ENCODE measurements at places on chromosomes 7 and 10.

DNA sequence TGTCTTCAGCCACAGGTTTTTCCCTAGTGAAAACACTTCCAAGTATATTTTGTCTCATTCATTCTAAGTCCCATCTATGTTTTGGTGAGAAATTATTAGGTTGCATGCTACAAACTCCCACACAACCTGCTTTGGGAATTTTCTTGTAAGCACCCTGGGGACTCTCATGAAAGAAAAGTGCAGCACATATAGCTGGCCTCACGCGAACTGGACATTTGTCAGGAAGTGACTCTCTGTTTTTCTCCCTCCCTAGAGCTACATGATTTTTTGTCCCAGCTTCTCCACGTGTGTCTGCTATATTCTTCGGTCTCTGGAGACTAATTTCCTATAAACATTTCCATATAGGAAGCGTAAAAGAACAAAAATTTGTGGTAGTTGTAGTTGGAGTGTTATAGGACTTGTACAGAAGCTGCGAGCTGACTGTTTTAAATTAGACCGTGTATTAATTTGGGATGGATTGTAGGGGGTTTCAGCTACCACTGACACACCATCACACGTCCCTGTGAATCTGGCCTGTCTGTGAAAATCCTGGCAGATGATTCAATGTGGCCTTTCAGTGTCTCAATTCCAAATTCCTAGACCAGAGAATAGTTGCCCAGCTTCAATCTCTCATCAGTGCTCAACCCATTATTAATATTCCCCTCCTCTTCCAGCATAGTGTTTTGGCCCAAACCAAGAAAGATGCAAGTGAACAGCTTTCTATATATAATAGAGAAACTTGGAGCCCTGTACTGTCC, 40.2 kb downstream of the ARL4A start:
- DNase-seq = no peak

- DNase-seq = peak; percentile 22
Measured at GRCh38 chr7:107152011-107152410, 16.8 kb upstream of the HBP1 start.

DNA sequence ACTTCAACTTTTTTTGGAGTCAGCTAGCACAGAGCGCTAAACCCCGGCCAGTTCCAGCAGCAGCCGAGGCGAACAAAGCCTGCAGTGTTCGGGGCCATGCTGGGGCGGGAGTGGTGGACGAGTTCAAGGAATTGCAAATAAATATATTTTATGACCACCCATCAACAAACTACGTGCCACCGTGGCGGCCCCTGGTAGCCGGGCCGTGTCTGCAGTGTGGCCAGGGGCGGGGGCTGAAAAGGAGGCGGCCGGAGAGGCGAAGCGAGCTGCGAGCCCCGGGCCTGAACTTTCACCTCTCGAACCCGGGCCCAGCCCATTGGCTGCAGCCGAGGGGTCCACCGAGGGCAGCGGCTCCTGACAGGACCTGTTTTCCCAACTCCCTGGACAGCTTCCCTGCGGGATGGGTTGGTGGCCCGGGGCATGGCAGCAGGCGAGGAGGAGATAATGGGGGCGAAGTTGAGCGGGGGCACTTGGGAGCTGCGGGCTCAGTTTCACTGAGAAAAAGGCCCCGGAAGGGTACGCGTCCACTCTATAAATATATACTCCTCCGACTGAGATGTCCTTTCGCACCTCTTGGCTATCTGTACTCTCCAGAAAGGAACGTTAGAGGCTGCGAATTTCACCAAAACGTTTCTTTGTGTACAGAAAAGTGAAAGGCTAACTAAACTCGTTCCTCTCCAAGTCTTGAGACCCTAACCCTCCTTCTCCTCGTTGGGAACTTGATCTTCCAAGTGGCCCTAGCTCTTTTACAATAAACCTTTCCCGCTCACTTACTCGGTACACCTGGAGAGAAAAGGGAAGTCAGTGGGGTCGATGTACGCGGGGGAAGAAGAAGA, 164.6 kb upstream of the PPP1R3A start:
- no peak for DNase-seq

GRCh38 chr10:1114315-1114714, 58.1 kb downstream of the WDR37 start:
- no peak for DNase-seq

- no peak for DNase-seq
Measured at GRCh38 chr7:51075681-51076580, 240.7 kb downstream of the COBL start.

GRCh38 chr10:17430647-17431355, 23.6 kb downstream of the ST8SIA6 start:
- DNase-seq = peak; percentile 79

- DNase-seq = no peak
Measured at GRCh38 chr10:129869596-129870473, 94.2 kb downstream of the EBF3 start.

DNA sequence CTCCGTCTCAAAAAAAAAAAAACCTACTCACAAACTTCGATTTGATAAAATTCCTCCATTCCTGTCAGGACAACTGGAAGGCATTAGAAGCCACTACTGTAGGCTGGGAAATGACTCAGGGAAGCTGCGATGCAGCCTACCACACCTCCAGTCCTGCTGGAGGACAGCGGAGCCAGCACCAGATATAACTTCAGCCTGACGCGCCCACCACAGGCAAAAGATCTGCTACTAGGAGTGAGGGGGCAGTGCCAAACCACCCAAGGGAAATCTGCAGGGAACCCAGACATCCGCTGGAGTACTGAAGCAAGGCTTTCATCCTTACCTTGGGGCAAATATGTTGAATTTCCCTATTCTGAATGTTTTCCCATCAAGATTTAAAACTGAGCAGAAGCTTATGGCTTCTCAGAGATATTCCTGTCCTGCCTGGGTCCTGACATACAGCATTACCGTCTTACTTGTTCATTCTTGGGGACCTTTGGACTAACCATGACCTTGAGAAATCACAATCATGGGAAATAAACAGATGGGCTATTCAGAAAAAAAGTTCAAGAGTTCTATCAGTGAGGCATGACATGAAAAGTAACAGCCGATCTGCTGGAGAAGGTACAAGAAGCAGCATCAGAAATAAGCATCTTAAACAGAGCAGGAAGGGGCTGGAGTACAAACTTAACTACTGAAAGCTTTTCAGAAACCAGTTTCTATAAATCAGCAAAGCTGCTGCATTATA, 20.4 kb downstream of the BCCIP start:
- DNase-seq = no peak

DNA sequence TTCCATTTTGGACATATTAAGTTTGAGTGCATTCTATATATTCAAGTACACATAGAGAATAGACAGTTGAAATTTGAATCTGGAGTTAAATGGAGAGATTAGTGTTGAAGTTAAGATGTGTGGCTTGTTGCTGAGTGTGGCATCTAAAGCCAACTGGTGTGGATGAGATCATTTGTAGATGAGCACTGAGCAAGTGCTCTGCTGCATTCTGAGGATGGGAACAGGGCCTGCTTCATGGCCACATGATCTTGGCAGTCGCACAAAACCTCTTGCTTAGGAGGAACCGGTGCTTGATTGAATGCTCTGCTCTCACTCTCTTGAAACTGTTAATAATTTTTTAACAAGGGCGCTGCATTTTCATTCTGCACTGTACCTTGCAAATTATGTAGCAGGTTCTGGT, 62.0 kb downstream of the EPDR1 start:
- no peak for DNase-seq

DNA sequence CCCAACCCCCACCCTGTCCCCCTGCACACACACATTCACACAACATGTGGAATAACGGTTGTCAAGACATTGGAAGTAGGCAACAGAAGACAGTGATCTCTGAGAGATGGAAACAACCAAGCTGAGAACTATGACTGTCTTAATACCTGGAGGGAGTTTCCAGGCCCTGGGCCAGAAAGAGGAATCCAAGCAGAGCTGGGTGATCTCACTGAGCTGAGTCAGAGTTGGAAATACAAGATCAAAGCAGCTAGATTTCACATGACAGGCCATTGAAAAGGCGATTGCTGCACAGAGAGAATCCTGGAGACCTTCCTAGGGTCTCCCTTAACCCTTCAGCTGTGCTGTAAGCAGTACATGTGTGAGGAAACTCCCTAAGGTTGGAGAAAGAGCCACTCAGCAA, 165.8 kb upstream of the PRSS1 start:
- peak; percentile 46 for DNase-seq

DNA sequence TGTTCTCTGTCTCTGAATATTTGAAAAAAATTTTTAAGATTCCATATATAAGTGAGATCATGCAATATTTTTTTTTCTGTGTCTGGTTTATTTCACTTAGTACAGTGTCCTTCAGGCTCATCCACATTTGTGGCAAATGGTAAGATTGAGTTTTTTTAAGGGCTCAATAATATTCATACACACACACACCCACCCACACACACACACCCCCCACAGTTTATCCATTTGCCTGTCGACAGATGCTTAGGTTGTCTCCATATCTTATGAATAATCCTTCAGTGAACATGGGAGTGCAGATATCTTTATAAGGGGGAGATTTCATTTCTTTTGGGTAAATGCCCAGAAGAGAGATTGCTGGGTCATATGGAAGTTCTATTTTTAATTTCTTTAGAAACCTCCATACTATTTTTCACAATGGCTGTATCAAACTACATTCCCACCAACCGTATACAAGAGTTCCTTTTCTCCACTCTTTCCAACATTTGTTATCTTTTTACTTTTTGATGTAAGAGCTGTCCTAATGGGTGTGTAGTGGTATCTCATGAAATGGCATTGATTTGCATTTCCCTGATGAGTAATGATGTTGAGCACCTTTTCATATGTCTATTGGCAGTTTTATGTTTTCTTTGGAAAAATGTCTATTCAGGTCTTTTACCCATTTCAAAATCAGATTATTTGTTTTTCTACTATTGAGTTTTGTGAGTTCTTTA, 35.0 kb downstream of the AUTS2 start:
- DNase-seq = no peak

GRCh38 chr7:104445393-104445792, 117.0 kb downstream of the LHFPL3 start:
- no peak for DNase-seq

- DNase-seq = peak; percentile 72
Measured at GRCh38 chr10:16828114-16828568, 10.9 kb upstream of the RSU1 start.

- no peak for DNase-seq
Measured at GRCh38 chr10:104202231-104202630, 29.9 kb downstream of the CFAP43 start.

DNA sequence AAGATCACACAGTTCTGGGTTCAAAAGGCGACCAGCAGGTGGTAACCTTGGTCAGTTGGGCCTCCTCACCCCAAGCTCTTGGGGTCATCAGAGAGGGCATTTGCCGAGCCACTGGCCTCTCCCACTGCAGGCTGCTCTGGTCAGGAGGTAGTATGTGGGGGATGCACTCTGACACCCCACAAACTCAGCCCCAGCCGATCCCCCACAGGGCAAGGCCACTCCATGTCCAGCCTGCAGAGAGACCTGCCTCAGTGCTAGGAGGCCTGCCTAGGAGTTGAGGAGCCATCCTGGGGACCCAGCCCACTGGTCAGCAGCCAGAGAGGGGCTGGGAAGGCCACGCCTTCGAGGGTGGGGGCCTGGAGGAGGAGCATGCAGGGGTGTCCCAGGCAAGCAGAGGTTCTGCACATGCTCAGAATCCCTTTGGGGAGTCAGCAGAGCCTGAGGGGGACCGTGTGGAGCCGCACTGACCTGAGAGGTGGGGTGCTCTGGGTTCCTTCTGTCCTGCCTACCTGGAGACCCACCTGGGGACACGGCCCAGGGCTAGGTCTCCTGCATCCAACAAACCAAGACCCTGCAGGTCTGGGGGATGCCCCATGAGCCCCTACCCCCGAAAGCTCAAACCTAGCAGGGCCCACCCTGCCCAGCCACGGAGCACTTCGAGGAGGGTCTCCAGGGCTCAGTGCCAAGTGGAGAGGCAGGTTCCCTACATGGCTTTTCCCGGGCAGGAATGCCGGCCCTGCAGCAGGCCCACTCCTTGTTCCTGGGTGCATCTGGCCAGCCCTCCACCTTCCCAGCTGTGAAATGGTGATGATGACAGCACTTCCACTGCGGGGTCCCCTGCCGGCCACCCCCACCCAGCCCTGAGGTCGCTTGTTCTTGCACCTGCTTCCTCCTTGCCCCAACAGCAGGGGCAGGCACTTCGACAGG, 58.5 kb downstream of the RASGEF1A start:
- DNase-seq = no peak

GRCh38 chr10:118278649-118279048, 63.5 kb downstream of the FAM204A start:
- no peak for DNase-seq

- DNase-seq = no peak
Measured at GRCh38 chr7:131525820-131526219, 30.6 kb downstream of the PODXL start.

DNA sequence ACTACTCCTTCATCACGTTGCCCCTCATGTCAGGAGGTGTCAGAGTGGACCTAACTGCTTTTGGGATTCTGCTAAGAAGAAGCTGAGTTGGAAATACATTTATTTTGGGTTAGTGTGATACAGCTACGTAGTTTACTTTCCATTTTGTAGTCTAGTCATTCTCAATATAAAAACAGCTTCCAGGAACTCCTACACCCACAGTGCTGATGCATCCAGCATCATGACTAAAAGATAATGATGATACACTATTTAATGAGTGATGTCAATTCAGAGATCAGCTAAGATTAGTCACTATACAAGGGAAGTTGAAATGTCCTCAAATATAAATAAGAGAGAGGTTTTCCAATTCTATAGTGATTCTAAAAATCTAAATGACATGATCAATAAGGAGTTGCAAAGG, 264.2 kb upstream of the SLC26A5 start:
- DNase-seq = no peak

DNA sequence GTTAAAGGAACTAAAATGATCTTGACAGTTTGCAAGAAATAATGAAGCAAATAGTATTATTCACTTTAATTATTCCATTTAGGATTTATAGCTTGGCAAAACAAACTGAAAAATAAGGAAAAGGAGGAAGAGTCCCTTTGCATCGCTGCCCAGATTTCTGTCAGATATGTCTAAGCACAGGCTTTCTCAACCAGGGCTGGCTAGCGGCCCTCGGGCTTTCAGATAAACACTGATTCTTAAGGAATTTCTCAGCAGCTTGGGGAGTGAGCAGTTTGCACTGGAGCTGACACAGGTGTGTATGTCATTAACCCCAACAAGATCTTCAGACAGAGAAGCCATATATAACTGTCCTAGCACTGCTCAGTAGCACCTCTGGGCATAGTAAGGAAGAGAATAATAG, 47.9 kb upstream of the SEMA3D start:
- DNase-seq = no peak

DNA sequence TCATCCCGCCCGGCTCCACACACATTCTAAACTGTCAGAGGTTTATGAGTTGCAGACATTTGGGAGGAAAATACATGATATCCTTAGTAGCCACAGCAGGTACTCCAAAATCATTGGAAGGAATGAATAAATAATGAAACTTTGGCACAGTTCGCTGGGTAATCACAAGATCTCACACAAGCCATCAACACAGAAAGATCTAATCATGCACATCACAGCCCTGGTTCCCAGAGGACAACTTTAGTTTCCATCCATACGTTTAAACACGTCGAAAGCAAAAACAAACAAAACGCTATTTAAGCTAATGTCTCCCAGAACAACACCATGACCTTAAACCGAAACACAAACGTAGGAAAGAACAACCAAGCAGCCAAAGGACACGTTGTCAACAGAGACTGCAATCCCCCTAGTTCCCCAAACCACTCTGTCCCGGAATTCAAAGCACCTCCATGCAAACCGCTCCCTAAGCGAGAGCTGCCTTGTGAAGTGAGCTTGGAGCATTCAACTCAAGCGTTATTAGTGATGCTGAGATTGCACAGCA, 12.3 kb downstream of the SVIL start:
- no peak for DNase-seq
